ENCODE measurements at places on chromosomes 2 and 18.

GRCh38 chr2:120118471-120118870 lies 104.7 kb downstream of the TMEM185B start:
- no peak for DNase-seq

GRCh38 chr2:6290217-6291015 lies 575.3 kb downstream of the CMPK2 start:
- no peak for DNase-seq

DNA sequence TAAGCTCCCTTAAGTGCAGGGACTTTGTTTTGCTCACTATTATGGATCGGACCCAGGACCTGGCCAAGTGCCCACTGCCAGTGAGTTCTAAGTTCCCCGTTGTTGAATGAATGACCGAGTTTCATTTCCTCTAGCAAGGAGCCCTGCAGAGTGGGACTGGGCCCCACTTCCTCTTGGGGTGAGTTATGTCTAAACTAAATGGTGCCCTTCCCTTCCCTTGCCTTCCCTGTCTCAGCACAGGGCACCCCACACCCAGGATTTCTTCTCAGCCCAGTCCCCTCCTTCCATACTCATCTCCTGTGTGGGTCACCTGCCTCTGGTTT lies 195.3 kb upstream of the HS6ST1 start:
- peak; percentile 11 for DNase-seq

- DNase-seq = no peak
These were observed 273.3 kb downstream of the NDUFA10 start for GRCh38 chr2:239751679-239752355.

GRCh38 chr2:208046686-208047085 lies 21.4 kb upstream of the PLEKHM3 start:
- no peak for DNase-seq

DNA sequence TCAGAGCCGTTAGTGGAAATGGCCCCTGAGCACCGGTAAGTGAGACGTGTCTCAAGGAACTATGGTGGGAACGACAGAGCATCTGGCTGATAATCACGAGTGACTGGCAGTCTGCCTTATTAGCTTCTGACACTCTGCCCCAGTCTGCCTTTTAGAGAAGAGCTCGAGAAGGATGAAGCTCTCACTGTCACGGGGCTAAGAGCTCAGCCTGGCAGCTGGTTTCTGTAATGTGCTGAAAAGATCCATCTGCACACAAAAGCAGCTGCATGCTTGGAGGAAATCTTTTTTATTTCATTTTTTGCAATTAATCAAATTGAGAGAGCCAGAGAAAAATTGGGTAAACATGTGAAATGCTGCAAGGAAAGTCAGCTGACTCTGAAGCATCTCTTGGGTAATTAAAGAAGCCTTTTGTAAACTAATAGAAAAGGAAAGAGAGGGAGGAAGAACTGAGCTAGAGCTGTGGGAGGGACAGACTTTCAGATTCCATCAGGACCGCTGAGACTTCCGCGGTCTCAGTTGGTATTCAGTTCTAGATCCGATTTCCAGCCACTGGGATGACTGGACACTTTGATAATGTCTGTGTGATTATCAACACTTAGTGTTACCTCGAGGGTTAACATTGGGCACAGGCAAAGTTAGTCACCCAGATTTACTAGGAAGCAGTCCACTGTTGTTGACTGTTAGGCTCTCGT lies 24.4 kb downstream of the MBP start:
- DNase-seq = no peak

DNA sequence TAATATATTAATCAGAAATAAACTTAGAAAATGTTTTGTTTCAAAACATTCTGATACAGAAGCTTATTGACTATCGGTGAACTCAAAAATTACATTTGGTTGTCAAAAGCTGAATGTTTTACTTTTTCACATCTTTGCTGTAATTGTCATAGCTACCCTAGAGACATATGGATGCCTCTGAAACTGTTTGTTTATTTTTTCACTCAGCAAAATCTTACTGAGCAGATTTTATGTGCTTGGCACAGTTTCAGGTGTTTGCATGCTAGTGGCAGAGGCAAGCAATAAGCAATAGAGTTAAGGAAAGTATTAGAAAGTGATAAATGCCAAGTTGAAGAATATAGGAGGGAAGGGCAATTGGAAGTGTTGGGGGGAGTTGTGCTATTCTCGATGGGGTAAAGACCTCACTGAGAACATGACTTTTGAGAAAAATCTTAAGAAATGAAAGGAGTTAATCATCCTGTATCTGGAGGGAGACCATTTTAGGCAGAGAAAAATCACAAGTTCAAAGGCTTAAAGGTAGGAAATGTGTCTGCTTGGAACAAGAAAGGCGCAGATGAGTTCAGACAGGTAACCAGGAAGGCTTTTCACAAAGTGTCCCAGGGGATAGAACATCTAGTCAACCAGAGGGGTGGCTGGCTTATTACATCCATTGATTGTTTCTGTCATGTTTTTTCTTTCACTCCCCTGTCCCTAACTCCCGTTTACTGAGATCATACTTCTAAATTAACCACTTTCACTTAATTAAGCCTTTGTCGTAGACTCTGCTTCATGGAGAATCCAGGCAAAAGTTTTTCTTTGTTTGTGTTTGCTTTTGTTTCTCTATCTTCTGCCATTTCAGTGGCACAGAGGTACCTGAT lies 27.2 kb upstream of the COBLL1 start:
- no peak for DNase-seq

DNA sequence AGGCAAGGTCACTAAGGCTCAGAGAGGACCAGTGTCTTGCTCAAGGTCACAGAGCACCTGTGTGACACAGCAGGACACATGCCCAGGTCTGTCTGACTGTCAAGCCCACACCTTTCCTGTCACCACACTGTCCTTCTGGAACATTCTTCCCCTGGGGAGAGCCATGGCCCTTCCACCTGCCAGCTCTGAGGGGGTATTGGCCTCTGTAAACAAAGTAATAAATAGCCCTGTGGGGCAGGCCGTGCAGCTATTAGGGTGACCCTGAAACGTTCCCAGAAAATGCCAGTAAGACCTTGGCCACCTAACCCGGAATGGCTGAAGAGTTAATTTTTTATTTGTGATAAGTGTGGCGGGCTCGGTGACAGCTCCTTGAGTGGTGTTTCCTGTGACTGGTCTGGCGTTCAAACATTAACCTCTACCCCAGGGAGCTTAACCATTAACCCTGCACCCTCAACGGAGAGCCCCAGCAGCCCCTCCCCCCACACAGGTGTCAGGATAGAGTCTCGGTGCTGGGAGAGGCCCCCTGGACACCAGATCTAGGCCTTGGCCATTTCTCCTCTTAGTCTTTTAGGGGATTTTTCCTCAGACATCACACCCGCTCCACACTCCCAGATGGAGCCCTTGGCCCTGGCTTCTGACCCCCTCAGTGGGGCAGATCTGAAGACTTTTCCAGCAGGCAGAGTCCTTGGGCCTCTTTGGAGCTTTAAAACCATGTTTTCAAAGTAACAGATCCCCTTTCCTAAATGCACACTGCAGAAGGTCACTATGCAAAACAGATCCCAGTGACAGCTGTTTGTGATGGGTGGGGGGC lies 36.6 kb downstream of the SCTR start:
- no peak for DNase-seq

GRCh38 chr2:71006323-71006722 lies 11.7 kb upstream of the TEX261 start:
- no peak for DNase-seq

DNA sequence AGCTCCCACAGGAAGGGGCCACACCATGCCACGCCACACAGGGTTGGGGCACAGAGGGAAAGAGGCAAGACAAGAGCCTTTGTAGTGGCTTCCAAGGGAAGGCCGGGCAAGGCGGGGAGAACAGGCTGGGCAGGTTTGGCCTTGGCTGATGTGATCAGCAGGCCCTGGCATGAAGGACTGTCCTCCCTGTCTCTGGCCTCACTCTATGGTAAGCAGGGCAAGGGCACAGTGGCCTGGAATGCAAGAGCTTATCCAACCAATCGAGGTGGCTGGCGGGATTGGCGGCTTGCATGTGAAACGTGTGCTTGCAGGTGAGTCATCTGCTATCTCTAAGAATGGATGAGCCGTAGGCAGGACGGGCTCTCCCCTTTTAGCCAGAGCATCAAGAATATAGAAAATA lies 6.4 kb upstream of the ATP9B start:
- no peak for DNase-seq

DNA sequence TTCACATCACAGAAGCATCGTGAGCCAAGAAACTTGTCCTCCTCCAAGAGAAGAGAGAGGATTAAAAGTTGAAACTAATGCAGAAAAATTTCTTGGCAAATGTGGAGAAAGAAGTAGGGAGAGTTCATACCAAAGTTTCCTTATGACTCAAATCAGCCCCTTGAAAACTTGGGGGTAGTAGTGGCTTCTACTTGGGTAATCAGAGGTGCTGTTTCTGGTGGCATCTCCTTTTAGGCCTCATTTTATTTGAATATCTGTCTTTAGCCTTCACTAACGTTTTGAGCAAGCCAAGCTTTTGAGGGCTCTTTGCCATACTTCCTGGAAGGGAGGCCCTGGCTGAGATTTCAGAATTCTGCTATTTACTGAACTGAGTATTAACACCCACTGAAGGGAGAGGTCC lies 515.3 kb upstream of the MEX3C start:
- no peak for DNase-seq

DNA sequence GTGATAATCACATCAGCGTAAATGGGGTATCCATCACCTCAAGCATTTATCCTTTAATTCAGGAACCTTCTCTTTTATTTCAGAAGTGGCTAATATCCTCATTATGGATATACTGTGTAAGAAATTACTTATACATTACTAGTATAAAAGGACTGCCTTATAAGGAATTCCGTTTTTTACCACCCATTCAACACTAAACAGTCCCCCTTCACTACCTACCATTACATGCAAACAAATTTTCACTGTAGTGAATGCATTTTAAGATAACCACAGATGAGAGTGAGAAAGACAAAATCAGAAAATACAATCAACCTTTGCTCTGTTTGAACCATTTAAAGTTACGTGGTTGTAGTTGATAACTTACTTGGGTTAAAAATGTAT lies 551.2 kb downstream of the RNF144A start:
- no peak for DNase-seq

- no peak for DNase-seq
These were observed 1834.1 kb upstream of the PIK3C3 start for GRCh38 chr18:40120796-40121391.

DNA sequence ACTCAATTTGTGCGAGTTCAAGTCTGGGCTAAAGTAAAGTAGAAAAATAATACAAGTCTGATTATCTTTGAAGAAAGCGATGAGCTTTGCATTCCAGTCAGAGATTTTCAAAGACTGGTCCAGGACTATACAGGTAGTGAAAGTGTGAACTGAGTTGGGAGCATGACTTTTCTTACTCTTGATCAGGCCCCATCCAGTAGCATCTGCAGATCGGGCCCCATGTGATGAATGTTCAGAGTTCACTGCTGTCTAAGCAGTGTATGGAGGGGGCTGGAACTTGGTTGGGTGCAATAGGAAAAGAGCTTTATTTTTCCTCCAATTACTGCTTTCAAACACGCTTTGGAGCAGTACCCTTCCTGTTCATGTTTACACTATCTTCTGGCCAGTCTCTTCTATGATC lies 747.4 kb upstream of the ID2 start:
- no peak for DNase-seq

GRCh38 chr2:16784652-16785051 lies 119.0 kb upstream of the CYRIA start:
- DNase-seq = no peak

DNA sequence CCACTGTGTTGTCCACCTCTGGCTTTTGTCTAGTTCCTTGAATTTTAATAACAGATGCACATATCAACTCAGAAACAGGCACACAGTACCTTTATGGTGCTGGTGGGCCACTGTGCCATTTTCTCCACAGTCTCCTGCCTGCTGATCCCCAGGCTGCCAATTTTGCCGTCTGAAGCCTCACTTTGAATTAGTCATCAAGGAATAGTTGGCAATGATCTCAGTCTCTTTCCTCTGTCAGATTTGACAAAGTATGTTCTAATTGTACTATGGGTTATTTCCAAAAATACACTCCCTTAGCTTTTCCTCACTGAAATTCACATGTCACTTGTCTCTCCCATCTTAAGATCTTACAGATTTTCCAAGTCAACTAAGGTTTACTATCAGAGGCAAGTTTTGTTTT lies 140.7 kb downstream of the ZNF516 start:
- no peak for DNase-seq

- no peak for DNase-seq
These were observed 720.5 kb downstream of the MBD2 start for GRCh38 chr18:53503914-53504441.

DNA sequence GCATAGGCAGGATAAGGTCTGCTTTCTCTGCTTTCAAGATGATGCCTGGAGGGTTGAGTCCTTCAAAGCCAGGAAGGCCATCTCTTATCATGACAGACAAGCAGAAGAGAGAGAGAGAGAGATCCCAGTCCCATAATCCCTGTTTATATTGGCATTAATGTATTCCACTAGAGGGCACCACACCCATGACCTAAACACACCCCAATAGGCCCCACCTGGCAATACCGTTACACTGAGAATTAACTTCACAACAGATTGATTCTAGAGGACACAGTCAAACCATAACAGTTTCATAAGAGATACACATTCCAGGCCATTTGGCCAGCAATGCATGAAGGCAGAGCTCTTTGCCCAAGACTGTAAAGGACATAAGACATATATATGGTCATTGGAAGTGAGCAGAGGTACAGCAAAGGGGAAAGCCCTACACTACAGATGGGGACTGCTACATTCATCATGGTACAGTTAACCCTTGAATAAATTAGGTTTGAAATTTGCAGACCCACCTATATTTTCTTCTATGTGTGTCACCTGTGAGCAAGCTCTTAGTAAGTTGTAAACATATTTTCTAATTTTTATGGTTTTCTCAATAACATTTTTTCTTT lies 1516.1 kb downstream of the RPIA start:
- DNase-seq = no peak

GRCh38 chr2:36800381-36800780 lies 103.9 kb downstream of the VIT start:
- peak; percentile 16 for DNase-seq

DNA sequence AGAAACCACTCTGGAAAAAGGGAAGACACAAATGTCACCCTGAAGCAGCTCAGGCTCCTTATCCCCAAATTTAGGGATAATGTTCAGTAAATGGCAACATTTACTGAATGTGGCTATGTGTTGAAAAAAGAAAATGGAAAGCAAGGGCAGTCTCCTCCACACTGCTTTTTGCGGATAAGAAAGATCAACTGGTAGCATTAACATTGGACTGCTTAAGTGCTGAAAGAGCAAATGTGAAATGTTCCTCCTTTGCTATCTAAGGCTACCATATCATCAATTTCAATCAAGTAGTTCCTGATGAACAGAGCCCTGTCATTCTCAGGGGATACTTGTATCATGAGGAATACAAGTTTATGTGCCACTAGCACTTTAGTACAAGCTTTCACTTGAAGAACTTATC lies 12.5 kb downstream of the FBXO11 start:
- DNase-seq = no peak

GRCh38 chr2:80365762-80366161 lies 61.2 kb upstream of the LRRTM1 start:
- no peak for DNase-seq

GRCh38 chr18:35578481-35578880 lies 3.1 kb upstream of the GALNT1 start:
- DNase-seq = no peak

- DNase-seq = no peak
These were observed 14.6 kb downstream of the SCLY start for GRCh38 chr2:238075397-238075796.
